ENCODE measurements at places on chromosomes 13 and 19. TPM values are rescaled to one million over a fixed set of nuclear protein-coding genes. Genes with fewer than 3 reads are reported as not detected.

- no peak for DNase-seq
These were observed at the start of gene LAIR2 for GRCh38 chr19:54502518-54503048. TSS of gene LAIR2 (plus strand) at chr19:54502831. CDS start at chr19:54502919, 88 bp downstream.

Gene TTYH1
- total RNA-seq: 1.5 TPM

Gene APC2
- 0.25 TPM for total RNA-seq

GRCh38 chr13:47279920-47280319 is 383.1 kb upstream of the HTR2A start:
- DNase-seq: no peak

DNA sequence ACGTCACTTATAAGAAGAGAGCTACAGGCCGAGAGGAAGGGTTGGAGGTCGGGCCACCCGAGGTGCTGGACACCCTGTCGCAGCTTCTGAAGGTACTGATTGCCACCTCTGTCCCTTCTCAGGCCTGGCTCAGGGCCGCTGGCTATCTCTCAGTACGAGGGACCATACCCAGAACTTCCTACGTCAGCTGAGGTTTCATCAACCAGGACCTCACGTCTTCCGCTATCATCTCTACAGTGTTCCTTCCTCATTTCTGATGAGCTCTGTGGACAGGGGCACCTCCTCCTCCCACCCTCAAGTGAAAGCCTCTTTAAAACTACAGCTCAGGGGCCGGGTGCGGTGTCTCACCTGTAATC is 58.2 kb upstream of the USE1 start:
- DNase-seq: no peak

DNA sequence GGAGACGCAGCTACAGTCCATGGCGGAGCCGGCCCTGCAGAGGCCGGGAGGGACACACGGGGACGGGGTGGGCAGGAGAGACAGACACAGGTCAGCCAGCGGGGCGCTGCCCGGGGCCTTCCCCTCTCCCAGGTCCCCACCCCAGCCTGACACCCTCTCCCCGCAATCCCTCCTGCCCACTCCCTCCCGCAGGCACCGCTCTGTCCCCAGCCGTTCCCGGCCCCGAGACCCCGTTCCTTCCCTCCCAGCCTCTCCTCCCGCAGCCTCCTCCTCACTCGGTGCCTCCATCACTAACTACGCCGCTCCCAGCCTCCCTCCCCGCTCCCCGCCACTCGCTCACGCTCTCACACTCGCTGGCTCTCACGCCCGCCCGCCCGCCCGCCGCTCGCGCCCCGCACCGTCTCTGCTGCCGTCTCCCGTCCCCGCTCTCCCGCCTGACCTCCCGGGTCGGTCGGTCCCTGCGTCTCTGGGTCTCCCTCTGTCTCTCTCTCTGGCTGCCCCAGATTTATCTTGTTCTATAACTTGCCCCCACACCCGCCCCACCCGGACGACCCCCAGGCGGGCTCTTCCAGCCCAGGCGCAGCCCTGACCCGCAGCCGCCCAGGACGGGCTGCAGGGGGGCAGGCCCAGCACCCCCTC is 15.2 kb downstream of the ERFL start:
- no peak for DNase-seq

DNA sequence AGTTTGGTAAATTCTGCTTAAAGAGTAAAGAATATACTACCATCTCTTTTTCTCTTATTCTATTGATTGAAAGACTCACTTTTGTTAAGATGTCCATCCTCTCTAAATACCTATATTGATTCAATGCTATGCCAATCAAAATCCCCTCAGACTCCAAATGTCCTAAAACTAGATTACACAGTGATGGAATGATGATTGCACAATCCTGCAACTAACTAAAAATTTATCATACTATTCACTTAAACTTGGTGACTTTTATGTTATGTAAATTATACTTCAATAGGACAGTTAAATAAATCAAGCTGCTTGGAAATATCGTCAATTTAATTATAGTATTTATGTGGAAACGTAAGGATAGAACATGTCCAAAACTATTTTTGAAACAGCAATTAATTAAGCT is 2765.1 kb upstream of the PCDH20 start:
- no peak for DNase-seq

DNA sequence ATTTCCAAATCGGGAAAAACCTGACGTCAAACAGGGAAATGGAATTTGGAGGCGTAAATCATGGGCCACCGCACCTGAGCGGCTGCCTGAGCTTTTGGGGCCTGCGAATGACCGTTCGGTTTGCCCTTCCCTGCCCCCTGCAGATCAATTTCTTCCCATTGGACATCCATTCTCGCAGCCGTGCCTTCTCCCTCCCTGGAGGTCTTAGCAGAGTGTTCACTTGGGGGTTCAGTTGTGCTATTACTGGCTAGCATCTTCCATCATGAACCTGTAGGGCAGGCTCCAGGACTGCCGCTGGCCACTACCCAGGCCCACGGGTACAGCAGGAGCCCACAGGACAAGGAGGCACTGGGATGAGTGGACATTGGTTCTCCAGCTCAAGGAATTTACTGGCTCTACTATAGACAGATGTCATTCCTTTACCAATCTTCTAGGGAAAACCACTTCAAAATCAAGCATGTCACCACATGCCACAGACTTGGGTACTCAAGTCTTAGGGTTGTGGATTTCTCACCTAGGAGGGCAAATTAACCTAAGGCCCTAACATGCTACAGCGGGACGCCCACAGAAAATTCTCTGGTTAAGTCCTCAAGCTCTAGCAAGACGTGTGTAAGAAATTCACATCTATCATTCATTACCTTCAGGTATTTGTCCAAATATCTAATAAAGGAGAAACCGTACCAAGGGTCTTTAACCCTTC is 75.5 kb downstream of the COL4A1 start:
- DNase-seq: no peak

Gene TSSK6
- 3.7 TPM for total RNA-seq

DNA sequence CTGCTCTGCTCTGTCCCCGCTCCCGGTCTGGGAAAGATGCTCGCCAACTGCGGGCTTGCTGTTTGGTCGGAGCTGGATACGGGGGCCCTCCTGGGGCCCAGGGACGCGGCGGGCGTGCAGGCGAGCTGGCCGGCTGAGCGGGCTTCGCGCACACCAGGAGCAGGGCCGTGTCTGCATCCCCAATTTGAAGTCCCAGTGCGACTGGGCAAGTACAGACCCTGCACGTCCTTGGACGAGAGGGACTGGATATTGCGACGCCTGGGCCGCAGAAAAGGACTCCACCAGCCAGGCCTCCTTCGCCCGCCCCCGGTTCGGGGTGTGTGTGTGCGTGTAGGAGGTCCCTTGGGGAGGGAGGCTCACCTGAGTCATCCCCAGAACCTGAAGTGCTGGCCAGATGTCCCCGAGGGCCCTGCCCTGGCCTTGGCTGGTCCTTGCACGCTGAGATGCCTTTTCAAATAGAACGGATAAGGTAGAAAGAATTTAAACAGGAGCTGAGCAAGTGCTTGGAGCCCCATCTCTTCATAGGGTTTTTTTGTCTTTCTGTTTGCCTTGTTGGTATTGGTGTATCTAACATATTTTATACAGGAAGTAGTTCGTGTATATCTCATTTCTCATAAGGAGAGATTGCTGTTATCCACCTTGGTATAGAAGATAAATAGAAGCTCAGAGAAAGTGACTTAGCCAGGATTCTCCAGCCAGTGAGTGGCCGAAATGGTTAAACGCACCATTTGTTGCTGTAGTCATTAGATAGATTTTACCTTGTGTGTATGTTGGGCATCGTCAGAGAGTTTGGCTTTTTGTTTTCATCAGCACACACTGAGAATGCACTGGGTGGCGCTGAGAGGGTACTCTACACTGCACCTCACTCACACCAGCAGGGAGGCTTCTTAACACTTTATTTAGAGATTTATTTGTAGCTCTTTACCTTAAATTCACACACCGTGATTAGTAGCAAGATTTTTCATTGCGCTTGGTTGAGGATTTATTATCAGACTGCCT is 1.1 kb downstream of the NAXD start:
- DNase-seq: no peak

- no peak for DNase-seq
These were observed 24.4 kb downstream of the MYO1F start for GRCh38 chr19:8552810-8553209.

DNA sequence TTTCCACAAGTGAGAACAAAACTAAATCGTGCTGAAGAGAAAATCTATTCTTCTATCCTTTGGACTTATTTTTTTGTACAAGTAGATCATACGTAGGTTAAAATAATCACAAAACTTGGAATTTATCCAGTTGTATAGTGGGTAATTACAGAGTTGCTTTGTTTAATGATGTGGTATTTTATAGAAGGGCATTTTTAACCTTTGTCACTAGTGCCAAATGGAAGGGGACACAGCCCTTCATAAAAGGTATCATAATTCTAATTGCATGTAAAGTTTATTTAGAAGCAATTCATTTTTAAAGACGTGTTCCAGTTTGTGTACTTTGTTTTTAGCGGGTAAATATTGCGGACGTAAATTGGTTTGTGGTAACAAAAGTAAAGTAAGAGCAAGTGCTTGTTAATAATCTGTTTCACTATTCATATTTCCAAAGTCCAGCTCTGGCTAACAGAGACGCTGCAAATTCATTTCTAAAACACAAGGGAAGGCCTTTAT is 99.5 kb downstream of the ERCC5 start:
- DNase-seq: no peak

DNA sequence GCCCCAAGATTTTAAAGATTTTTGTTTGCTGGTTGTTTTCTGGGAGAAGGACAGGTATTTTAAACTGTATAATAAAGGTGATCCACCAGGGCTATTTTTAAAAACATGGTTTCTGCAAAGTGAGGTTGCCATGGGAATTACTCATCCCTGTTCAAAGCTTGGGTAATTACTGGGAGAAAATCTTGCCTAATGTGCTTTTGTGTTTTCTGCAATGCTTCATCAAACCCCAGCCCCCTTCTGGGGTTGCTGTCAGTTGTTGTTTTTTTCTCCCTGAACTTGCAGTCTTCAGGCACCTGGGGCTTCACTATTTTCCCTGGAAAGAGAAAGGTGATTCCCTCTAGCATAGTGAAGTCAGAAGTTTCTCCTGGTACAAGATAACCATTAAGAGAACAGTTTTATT is 277.2 kb downstream of the NALCN start:
- peak; percentile 33 for DNase-seq

DNA sequence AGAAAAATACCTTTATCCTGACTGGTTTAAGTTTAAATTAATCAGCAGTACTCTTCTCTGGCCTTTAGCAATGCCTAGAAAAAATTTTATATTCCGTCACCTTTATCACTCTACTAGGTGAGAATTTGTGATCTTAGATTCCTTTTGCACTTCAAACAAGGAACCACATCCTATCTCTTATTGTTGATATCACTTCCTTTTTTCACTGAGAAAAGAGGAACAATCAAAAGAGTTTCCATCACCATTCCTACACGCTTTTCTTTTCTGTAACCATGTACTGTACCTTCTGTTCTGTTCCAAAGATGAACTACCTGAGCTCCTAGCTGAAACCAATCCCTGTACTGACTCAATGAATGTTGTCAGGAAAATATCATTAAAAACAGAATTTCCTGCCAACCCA is 1379.0 kb upstream of the MIR17HG start:
- DNase-seq: no peak

DNA sequence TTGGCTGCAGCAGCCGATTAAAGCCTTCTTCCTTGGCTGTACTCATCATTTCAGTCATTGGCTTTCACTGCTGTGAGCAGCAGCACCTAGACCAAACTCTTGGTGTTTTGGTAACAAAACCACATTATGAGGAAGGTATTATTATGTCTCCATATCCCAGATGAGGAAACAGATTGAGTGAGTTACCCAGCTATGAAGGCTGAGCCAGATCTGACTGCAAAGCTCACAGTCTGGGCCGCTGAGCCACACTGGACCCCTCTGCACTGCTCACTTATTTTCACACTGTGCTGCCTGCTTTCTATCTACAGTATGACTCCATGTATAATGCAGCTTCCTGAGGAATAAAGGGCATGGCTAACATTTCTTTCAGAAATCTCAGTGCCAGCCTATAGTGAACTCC is 24.5 kb downstream of the CRYL1 start:
- DNase-seq: no peak

DNA sequence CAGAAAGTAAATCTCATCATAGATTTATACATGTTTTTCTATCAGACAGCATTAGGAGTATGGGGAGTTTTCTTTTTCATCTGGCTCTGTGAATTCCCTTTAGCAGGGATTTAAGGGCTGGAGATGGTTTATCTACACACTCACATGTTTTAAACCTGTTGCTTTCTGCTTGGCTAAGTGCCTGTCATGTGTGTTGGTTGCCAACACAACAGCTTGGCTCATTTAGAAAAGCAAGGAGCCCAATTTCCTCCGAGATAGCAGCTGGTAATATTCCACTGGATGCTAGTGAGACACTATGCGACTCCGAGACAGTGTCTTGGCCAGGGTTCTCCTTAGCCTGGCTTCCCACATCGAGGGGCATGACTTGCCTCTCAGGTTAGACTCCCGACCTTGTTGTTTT is 83.3 kb downstream of the KLF5 start:
- peak; percentile 85 for DNase-seq

Gene ZNF628
- total RNA-seq: 12.0 TPM

GRCh38 chr19:10271543-10272086 is 695 bp downstream of the ICAM1 start:
- peak; percentile 54 for DNase-seq

Gene ZNF560
- not detected for total RNA-seq

DNA sequence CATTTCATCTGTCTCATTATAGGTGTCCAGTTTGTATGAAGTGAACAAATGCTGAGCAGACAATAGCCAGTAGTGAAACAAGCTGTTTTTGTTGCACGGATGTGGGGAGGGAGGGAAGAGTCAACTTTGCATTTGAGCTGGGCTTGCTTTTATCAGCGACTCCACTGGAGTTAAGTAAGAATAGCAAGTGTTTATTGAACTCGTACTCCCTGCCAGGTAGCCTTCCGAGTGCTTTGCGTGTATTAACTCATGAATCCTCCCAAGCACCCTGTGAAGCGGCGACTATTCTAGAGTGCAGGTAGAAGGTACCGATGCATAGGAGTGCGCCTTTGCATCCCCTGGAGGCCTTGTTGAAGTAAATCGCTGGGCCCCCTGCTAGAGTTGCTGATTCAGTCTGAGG is 4.7 kb upstream of the ZNF444 start:
- DNase-seq: no peak

GRCh38 chr19:10430505-10431253 is 10.3 kb downstream of the PDE4A start:
- peak; percentile 56 for DNase-seq

- DNase-seq: peak; percentile 65
These were observed 1.7 kb downstream of the PROSER1 start for GRCh38 chr13:39036212-39036611.

Gene ZNF416
- total RNA-seq: 8.0 TPM

Gene ZNF667
- 8.5 TPM for total RNA-seq

Gene GAPDHS
- total RNA-seq: not detected

- DNase-seq: no peak
These were observed 6.0 kb downstream of the ZNF865 start for GRCh38 chr19:55611300-55611982.

GRCh38 chr13:50654331-50654730 is 189.2 kb downstream of the DLEU7 start:
- DNase-seq: no peak

Gene ENOX1
- 4.9 TPM for total RNA-seq
